ENCODE measurements at places on chromosomes 2 and 18. TPM values are rescaled to one million over a fixed set of nuclear protein-coding genes. Genes with fewer than 3 reads are reported as not detected.

KCNK3 gene
- 2.1 TPM for total RNA-seq

SOX11 gene
- total RNA-seq = 1.7 TPM

DNA sequence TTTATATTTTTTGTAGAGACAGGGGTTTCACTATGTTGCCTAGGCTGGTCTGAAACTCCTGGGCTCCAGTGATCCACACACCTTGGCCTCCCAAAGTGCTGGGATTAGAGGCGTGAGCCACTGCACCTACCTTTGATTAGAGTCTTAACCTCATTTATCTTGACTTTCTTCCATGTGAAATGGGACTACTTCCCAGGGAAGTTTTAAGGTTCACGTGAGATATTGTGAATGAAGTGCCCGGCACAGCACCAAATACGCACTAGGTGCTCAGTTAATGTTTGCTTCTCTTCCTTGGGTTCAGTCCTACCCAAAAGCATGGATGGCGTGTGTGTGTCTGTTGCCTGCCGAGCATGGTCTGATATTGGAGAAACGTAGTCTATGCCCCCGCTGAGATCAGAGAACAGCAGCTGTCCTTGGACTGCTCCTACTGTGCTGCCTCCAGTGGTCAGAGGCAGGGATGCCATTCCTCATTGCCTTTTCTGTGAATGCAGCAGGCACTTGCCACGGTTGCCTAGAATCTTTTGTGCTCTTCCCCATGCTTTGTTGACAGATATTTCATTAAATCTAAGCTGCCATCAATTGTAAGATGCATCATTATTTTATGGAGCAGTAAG is 12.3 kb upstream of the TFCP2L1 start:
- no peak for DNase-seq

- DNase-seq = no peak
Measured at GRCh38 chr18:80213182-80213581, 34.1 kb downstream of the PARD6G start.

DNA sequence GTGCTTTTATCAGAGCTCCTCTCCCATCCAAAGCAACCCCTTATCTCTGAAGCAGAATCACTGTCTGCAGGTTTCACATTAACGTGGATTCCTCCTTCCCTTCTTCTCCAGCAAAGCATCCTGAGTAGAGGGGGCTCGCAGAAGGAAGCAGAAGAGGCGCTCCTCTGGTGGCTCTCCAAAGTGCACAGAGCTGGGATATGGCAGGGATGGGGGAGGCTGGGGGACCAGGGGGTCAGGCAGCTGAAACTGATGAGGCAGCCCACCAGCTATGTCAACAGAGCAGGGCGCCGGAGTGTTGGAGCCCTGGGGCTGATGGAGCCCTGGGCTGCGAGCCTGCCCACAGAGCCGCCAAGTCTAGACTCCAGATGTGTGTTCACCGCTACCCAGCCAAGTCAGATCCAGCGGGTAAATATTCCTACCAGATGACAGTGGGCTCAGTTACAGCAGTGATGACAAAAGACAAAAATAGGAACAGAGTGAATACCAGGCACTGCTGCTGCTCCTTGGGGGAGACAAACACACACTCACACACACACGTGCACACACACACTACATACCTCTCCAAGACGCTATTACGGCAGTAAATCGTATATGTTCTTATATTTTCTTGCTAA is 678.3 kb upstream of the ID2 start:
- peak; percentile 76 for DNase-seq
